ENCODE measurements at places on chromosomes 1 and 21.
A peak's percentile ranks its signal among the peaks of the same experiment; 100 is the strongest.

GRCh38 chr1:27868932-27869718 is 3.2 kb upstream of the THEMIS2 start:
- DNase-seq, result no peak

DNA sequence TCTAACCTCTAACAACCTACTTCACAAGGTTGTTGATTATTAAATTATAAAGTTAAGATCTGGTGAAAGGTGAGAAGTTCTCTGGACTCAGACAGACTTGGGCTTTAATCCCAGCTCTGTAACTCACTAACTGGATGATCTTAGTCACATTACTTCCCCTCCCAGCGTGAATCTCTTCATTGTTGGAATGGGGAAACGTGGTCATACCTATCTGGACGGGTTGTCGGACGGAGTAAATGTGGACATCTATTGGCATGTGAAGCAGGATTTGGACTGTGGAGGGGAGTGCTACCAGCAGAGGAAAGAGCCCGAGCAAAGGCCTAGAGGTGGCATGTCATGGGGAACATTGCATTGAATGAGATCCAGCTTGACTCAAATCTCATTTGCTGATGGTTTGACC is 45.1 kb upstream of the RPL11 start:
- DNase-seq, result no peak

- DNase-seq, result peak; percentile 89
These were observed 24.6 kb downstream of the DMAP1 start for GRCh38 chr1:44237721-44238457.

GRCh38 chr1:177246710-177247580 is 76.2 kb downstream of the BRINP2 start:
- DNase-seq, result peak; percentile 28

DNA sequence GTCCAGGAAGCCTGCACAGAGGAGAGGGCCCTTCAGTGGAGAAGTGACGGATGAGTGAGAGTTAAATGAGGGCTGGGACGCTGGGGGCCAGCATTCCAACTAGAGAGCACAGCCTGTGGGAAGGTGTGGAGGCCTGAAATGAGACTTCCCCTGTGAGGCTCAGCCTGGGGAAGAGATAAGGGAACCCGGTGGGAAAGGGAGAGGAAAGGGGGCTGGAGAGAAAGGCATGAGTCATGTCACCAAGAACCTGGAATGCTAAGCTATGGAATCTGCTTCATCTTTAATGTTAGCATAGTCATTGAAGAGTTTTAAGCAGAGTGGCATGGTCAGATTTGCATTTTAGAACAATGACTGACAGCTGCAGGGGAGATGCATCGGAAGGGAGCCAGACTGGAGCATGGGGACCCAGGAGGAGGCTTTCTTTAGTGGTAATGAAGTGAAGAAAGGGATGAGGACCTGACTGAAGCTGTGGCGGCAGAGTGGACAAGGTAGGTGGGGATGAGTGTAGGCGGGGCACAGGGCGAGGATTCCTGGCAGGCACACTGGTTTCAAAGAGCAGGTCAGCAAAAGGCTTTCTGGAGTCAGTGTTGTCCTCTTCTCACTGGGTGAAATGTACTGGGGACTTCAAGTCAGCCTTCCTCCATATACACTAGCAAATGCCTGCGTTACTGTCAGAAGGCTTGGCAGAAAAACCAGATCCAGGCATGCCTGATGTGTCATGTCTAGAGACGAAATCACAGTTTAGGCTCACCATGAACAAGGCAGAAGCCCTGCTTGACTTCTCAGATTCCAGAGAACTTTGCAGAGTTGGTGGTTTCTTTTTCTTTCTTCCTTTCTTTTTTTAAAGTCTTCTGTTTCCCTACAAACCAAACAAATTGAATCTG is 8.0 kb downstream of the RGL1 start:
- peak; percentile 52 for DNase-seq

GRCh38 chr1:210233495-210234328 is 1.1 kb downstream of the SERTAD4 start:
- DNase-seq, result peak; percentile 63

DNA sequence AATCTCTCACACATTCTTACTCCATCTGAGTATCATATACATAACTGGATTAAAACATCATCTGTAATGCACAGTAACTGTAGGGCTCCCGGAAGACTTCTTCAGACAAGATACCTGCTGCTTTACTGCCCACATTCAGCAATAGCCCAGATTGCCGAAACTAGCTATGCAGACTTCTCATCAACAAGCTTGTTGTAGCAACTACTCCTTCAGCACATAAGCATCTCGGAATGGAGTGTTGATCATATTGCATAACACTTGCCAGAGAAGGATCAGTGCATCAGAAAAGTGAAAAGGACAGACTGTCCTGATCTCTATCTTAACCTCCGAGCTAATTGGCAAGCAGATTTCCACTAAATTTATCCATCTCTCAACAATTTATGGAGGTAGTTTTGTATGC is 354.6 kb upstream of the C1orf87 start:
- no peak for DNase-seq

- DNase-seq, result no peak
These were observed 368.6 kb downstream of the PTPRC start for GRCh38 chr1:199007423-199007822.

DNA sequence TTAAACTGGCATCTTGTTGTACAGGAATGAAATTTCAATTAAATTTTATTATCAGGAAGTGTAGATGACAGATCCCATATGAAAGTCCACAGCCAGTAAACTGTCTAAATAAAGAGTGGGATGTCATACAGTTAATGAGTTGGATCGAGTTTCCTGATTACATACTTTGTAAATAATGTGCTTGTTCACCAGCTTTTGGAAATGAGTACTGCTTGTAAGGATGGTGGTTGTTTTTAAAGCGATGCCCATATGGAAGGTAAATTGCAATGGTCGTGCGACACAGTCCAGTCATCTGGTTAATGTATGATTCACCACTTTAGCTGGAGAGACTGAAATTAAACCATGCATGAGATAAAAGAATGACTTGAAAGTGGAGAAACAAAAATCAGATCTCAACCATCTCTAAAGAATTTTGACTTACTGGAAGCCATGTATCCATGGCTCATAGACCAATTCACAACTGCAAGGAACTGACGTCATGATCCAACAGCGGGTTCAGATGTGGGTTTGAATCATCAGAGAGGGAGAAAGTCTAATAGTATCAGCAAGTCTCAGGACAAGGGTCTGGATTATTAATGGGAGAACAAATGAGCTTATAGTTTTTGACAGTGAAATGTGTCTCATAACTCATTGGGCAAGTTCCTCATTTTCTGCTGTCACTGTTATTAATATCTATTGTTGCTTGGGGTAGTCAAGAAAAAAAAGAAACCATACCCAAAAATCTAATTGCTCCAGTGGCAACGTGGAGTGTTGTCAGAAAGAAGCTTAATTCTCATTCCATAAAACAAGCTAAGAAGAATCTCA is 49.0 kb downstream of the MAP10 start:
- DNase-seq, result no peak

- no peak for DNase-seq
These were observed 3.9 kb upstream of the DBT start for GRCh38 chr1:100253552-100253951.

DNA sequence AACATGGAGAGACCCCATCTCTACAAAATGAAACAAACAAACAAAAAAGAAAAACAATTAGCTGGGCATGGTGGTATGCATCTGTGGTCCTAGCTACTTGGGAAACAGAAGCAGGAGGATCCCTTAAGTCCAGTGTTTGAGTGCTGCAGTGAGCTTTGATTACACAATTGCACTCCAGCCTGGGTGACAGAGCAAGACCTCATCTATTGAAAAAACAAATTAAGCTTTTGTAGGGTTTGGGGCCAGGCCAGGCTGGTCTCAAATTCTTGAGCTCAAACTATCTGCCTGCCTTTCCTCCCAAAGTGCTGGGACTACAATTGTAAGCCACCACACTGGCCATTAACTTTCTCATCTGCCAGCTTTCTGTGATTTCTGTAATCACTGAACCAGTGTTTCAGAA is 27.2 kb downstream of the NIPAL3 start:
- no peak for DNase-seq

DNA sequence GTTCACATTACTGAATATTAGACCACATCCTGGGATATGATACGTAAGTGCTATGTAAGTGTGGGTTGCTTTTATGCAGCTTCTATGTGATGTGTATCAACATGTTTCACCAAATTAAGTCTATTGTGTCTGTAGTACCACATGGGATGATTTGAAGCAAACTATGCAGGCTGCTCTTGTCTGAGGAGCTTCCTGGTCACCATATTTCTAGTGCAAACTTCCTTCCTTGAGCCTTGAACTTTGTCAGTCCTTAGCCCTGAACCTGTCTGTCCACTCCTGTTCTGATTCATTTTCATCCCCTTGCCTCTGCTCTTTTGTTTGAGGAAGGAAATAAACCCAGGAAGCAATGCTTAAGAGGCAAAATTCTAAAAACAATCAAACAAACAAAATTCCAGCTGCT is 117.5 kb upstream of the VANGL1 start:
- DNase-seq, result no peak

- DNase-seq, result no peak
These were observed 1.1 kb upstream of the ABCD3 start for GRCh38 chr1:94416901-94417727.

GRCh38 chr1:172473302-172473701 is 29.4 kb upstream of the PIGC start:
- DNase-seq, result no peak

- DNase-seq, result no peak
These were observed 92.9 kb downstream of the RHOU start for GRCh38 chr1:228828151-228828550.

DNA sequence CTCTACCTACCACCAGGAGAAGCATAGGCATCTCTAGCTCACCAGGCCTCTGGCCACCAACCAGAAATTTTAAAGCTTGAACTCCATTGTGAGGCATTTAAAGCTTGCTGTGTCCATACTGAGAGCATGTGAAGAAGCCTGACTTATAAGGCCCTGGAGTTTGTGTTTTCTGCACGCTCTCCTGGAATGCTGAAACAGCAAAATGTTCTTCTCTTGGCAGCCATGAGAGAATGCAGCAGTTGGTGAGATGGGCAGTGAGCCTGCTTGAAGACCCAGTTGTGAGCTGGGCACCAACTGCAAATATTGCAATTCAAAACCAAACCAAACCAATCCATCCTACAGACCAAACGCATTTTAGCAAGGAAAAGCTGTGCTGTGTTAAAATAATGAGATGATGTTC is 170.0 kb upstream of the IVNS1ABP start:
- DNase-seq, result no peak

GRCh38 chr1:76769911-76770310 is 97.4 kb upstream of the ST6GALNAC5 start:
- no peak for DNase-seq

DNA sequence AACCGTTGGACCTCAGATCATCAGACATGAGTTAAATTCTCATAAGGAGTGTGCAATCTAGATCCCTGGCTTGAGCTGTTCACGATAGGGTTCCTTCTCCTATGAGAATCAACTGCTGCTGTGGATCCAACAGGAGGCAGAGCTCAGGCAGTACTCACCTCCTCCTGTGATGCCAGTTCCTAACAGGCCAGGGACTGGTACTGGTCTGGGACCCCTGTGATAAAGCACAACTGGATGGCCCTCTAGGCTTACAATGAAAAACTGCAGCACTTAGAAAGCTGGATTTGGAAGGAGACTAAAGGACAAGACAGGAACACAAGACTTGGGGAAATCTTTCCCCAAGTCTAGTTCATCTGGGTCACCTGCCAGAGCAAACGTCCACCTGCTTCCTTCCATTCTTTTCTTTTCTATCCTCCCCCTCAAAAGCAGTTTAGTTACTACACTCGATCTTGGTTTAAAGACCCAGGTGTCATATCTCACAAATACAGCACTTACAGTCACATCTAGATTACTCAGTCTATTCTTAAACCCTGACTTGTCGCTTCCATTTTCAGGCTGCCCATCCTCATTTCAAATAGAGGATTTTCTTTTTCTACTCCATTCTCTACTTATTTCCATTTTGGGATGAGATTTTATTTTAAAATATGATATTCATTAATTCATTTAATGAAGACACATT is 59.8 kb downstream of the PTPN14 start:
- no peak for DNase-seq

DNA sequence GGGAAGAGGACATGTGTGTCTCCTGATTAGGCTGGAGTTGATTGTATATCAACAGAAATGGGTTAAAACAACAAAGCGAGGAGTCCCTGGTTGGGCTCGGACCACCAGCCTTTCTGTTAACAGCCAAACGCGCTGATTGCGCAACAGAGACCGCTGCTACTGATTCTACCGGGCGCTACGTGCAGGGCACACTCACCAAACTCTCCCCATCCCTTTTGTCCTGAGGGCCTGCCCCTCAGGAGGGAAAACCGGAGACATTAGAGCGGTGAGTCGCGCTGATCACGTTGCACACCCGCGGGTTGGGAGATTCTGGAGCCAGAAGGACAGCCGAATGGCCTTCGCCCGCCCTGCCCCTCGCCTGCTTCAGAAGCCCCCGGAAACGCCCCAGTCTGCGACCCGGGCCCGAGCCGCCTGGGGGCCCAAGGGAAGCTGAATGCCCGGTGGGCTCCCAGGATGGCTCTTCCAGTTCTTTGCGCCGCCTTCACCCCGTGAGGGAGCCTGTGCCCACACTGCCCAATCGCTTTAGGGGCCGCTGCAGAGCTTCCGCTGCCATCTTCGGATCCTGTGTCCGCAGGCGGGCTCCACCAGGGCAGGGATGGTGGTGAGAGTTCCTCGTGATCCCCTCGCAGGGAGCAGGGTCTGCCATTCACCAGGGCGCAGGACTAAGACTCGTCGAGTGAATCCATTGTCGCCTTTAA is 165.4 kb upstream of the NBPF11 start:
- DNase-seq, result no peak

DNA sequence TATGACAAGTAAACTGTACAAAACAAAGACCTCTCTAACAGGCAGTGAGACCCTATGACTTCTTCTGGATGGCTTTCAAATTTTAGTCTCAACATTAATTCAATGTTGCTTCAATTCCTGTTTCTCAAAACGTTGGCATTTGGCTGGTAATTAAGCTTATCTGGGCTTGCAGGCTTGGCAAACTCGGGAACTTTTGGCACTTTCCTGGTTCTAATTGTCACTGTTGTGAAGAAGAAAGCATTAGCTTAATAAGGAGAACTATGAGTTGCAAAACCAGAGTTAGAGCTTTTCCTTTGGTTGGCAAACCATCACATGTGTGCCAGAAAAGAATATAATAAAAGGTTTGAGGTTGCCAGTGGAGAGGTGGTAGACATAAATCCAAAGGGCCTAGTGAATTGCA is 698.3 kb downstream of the LRRIQ3 start:
- no peak for DNase-seq

GRCh38 chr1:206703661-206704060 is 19.0 kb downstream of the MAPKAPK2 start:
- DNase-seq, result no peak

GRCh38 chr1:97740891-97741290 is 179.9 kb downstream of the DPYD start:
- DNase-seq, result peak; percentile 37

DNA sequence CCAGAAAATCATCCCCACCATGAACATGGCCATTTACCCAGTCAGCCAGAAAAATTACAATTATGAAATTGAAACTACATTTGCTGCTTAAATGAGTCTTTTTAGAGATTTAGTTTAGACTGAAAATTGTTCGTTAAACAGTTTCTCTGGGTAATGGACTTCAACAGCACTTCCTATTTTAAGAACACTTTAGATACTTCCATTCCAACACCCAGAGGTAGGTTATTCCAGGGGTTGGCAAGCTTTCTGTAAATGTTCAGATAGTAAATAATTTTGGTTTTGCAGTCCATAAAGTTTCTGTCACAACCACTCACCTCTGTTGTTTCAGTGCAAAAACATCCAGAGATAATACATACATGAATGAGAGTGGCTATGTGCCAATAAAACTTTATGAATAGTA is 10.2 kb downstream of the NMNAT2 start:
- no peak for DNase-seq

Measured in neural progenitor cell (in vitro differentiated cells).